ENCODE measurements at places on chromosomes 6 and 20.

DNA sequence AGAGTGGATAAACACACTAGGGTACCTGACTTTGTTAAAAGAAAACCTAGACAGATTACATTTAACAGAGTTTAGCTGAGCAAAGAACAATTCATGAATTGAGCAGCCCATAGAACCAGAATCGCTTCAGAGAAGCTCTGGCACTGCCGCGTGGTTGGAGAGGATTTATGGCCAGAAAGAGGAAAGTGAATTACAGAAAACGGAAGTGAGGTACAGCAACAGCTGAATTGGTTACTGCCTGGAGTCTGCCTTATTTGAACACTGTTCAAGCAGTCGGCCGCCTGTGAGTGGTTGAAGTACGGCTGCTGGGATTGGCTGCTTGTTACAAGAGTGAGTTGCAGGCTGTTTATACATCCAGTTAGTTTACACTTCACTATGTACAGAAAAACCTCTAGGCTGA is 253.8 kb upstream of the CDYL start:
- no peak for DNase-seq

GRCh38 chr6:27494987-27495385 is 22.1 kb upstream of the ZNF184 start:
- no peak for DNase-seq

- DNase-seq, result no peak
These were observed 263.4 kb upstream of the ECI2 start for GRCh38 chr6:4398791-4399190.

- DNase-seq, result no peak
These were observed 18.8 kb downstream of the TDRD6 start for GRCh38 chr6:46706464-46706863.

DNA sequence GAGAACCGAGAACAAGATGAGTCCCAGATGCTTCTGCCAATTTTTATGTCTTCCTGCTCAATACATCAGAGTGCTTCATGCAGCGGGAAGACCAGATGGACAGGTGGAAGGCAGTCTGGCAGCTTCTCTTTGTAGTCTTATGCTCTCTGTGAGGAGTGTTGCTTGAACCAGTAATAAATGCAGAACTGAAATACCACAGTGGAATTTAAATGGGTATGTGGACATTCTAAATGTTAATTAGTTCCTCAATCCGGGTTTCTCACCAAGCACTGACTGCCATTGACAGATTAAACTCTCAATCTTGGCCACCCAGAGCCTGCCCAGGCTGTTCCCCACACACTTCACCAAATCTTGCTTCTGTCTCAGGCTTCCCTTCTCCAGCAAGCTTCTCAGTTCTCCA is 695.5 kb upstream of the CHD6 start:
- no peak for DNase-seq

DNA sequence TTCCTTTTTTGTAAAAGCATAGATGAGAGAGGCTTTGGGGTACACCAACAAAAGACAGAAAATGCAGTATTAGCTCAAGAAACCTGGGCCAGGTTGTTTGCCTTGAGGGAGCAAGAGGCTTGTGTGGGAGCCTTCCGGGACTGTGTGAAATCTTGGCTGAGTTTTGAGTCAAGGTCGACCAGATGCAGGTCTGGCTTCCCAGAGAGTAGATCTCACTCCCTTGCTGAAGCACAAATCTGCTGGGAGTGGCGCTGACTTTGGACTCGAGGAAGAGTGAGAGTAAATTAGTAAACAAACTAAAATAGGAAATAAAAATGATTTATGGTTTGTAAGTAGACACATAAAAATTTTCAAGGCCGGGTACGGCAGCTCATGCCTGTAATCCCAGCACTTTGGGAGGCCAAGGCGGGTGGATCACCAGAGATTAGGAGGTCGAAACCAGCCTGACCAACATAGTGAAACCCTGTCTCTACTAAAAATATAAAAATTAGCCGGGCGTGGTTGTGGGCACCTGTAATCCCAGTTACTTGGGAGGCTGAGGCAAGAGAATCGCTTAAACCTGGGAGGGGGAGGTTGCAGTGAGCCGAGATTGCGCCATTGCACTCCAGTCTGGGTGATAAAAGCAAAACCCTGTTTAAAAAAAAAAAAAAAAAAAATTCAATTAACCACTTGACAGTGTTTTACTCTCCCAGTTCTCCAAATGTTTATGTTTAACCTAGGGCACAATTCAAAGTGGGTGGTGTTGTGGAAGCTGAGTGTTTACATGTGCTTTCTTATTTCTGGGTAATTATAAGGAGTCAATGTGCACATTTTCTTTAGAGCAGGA is 27.7 kb upstream of the EDN1 start:
- no peak for DNase-seq

GRCh38 chr6:119669221-119669620 is 319.7 kb upstream of the MAN1A1 start:
- no peak for DNase-seq

DNA sequence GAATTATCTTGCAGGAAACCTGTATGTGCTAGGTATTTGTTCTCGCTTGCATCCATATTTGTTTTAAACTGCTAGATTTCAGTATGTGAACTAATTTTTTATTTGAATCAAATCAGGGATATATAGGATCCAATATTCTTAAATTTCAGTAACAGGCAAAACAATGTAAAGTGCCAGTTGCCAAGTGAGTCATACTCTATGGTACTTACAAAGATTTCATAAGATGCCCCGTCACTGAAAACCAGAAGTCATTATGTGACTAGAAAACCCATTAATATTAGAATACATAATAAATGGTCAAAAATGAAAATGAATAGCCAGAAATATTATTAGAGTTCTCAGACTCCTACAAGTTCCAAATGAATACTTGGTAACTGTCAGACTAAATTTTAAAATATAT is 481.2 kb downstream of the TFAP2A start:
- no peak for DNase-seq

DNA sequence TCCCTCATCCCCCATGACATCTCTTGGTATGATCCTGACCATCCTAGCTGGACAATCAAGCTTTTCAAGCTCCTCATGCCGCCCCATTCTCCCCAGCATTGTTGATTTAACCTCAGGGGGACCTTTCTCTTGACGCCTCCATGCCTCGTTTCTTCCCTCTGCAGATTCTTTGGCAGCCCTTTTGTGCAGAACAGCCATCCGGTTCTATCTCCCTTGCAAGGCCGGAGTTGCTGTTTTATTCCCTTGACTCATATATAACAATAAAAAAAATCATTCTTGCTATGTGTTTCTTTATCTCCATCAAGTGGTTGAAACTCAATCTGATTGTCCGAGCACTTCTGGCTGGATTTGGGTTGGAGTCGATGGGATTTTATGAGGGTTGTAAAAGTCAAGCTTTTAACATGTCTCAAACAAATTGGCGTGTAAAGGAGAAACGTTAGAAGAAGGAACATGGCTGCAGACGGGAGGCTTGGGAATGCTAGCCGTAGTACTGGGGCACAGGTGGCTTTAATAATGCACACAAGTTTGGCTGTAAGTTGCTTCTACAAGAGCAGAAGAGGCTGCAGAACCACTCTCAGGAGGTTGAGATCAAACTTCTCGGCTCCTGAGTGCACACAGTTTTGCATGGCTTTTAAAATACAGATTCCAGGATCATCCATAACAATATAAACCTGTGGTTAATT is 3.9 kb upstream of the SULF2 start:
- DNase-seq, result no peak

Measured in stimulated activated CD4-positive, alpha-beta T cell treated with anti-CD3 and anti-CD28 coated beads, Interleukin-15, amount 100 ng/mL, for 1 hour (primary cell).